ENCODE measurements at places on chromosomes 3 and 15.

GRCh38 chr3:14875411-14876175, 56.8 kb downstream of the FGD5 start:
- DNase-seq, result no peak

- DNase-seq, result no peak
Observed at GRCh38 chr3:176941689-176942088, 255.6 kb downstream of the TBL1XR1 start.

DNA sequence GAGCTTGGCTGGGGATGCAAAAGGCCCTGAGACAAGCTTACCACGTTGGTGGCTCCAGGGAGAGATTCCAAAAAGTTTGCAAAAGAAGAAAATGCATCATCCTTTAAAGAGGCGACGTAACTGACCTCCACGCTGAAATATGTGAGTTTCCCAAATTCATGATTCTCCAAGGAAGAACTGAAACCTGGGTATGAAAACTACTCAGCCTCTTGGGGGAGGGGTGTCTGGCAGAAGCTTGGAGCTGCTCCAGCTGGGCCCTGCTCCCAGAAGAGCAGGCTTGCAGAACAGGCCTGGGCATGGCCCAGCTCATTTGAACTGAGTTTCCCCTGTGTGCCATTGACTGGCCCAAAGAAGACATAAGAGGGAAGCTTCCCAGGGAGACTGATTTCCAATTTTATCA, 20.5 kb downstream of the CPN2 start:
- no peak for DNase-seq

GRCh38 chr3:189292667-189293484, 121.1 kb downstream of the TPRG1 start:
- DNase-seq, result no peak

DNA sequence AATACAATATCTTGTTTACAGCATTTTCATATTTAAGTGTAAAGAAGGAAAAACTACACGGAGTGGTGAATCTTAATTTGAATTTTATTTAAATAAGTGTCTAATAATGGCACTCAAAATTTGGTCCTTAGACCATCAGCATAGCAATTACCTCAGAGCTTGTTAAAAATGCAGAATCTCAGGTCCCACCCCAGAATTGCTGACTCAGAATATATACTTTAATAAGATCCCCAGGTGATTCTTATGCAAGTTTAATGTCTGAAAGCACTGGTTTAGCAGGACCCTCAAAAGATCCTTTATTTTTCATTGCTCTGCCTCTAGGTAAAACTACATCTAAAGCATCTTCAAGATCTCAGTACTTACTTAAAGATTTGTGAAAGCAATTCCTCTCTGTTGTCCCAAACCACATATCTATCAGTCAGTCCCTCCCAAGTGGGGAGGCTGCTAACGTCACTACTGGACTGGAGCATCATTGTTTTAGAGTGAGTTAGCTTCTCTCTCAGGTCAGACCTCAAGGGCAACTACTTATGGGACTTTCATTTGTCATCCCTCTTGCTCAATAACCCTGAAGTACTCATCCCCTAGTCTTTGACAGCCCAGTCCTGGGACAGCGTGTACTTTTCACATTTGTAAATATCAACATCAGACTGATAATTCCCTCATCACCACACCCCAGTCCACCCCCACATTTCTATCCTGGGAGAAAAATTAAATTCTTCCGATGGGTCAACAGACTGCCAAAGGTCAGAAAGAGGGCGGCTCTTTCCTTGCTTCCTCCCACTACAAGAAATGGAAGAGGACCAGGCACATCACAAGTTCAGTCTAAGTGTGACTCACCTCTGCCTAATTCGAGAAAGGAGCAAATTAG, 76.7 kb downstream of the CBLB start:
- DNase-seq, result no peak

GRCh38 chr15:68375716-68376220, 56.2 kb downstream of the ITGA11 start:
- no peak for DNase-seq

GRCh38 chr15:72593838-72594237, 60.7 kb upstream of the GOLGA6B start:
- no peak for DNase-seq

GRCh38 chr3:150150633-150151032, 179.9 kb upstream of the PFN2 start:
- DNase-seq, result no peak
